ENCODE measurements at places on chromosomes 2 and 18. TPM values are rescaled to one million over a fixed set of nuclear protein-coding genes. Genes with fewer than 3 reads are reported as not detected.
A peak's percentile ranks its signal among the peaks of the same experiment; 100 is the strongest.

CTLA4 gene
- polyA plus RNA-seq, result not detected

TXNDC2 gene
- polyA plus RNA-seq, result 0.12 TPM

HES6 gene
- 4.5 TPM for polyA plus RNA-seq

CMPK2 gene
- 6.9 TPM for polyA plus RNA-seq

ATP6V1B1 gene
- polyA plus RNA-seq, result 80.6 TPM

GCKR gene
- polyA plus RNA-seq, result 0.16 TPM

NCKAP1 gene
- 120 TPM for polyA plus RNA-seq

COL3A1 gene
- 1,570 TPM for polyA plus RNA-seq

TUBA4B gene
- 0.61 TPM for polyA plus RNA-seq

LYG1 gene
- polyA plus RNA-seq, result 6.4 TPM

CFAP53 gene
- polyA plus RNA-seq, result 0.68 TPM

ALPG gene
- polyA plus RNA-seq, result not detected

STAMBP gene
- 53.2 TPM for polyA plus RNA-seq

BMP10 gene
- polyA plus RNA-seq, result not detected

GRCh38 chr2:238493880-238494572, 67.3 kb downstream of the ASB1 start:
- no peak for DNase-seq

- DNase-seq, result no peak
Measured at GRCh38 chr2:26429779-26430578, 28.3 kb downstream of the DRC1 start.

GRCh38 chr2:112776113-112776512, 8.2 kb downstream of the IL1A start:
- DNase-seq, result no peak

GRCh38 chr18:4705894-4706293, 250.8 kb upstream of the DLGAP1 start:
- DNase-seq, result no peak

GRCh38 chr2:199973703-199974102, 18.3 kb downstream of the MAIP1 start:
- no peak for DNase-seq

DNA sequence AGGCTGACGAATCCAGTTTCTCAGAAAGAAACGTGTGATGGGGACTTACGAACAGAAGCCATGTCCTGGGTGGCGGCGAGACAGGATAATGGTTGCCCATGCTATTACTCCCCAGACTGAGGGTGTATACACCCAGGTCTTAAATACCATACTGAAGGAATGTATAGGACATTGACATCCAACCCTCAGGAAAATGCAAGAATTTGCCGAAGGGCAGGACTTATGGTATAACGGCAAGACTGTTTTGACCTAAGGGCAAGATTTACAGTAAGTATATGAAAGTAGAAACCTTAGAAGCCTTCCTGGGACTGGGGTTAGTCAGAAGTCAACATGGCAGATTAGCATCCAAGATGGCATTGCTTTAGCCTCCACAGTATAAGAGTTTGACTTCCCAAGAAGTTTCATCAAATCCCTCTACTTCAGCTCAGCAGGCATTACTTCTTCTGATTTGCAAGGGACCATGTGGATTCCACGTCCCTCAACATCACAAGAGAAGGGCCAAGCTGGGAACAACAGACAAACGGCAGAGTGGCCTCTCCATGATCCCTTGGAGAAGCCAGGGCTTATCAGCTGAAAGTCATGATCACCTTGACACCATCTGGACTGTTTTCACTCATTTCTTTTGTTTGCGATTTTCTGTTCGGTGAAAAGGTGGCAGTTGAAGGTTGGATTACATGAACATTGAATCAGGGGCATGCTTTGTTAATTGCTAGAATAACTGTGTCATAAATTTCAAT, 21.1 kb downstream of the ST3GAL5 start:
- no peak for DNase-seq

DNA sequence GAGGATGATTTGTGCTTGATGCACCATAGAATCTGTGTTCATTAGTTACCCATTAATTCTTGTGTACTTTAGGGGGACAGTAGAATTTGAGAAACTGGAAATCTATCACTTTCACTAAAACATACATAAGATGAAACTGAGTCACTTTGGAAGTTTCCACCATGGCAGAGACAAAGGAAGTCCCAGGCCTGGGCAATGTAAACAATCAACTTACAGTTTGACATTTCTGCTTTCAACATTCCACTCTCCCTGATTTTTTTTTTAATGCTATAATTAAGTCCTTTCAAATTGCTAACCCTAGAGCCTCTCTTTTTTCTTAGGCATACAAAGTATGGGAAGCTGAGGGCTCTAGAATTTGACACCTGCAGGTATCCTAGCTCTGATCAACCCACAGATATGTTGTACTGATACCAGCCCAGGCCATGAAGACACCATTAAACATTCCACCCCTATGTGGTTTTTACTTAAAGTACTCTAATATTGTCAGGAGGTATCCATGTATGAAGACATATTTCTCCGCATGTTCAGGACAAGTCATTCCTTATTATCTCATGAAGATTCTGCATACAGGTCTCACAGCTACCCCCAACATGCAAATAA, 88.5 kb upstream of the GLS start:
- no peak for DNase-seq

DNA sequence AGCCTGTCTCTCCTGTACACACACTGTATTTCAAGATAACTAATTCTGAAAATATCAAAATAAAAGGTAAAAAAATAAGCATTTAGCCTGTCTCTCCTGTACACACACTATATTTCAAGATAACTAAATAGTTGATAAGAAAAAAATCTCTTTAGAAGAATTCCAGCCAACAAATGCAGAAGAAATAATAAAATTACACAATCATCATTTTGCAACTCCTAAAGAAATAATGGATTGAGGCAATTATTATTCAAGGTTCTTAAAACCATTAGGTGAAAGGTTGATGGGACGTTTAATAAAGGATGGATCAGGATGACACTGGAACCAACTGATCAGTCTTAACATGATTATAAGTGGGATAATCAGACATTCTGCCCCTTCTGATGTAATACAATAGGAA, 148.0 kb upstream of the FN1 start:
- no peak for DNase-seq

DNA sequence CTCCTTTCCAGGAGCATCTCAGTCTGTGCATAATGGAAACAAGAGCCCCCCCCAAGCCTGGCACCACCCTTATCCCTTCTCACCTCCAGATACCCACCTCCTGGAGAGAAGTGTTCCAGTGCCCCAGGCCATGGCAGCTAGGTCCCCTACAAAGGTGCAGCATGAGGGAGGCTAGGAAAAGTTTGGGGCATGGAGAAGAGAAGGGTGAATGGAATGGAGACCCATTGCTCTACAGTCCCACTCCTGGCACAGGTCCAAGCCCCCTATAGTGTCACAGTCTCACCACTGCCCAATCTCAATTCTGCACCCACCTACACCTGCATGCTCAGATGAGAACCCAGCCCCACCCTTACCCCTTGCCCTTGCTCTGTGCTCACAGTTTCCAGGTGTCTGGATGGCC, 897 bp downstream of the SLC23A3 start:
- no peak for DNase-seq

GRCh38 chr18:43919551-43919950, 642.3 kb upstream of the SYT4 start:
- DNase-seq, result no peak

DNA sequence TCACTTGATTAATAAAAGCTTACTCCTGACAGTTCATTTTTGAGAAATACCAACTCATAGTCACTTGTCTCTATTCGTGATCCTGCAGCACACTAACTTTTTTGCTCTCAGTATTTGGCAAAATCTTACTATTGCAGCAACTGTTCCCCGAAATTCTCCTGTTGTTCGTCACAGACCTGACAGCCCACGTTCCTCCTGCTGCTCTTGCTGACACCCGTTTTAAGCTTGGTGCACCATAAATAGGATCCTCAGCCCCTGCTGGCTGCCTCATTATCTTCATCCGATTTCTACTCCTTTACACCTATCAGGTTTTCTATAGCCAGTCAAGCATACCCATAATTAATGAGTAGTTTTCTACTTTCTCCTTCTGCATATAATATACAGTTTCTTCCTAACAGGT, 368.8 kb downstream of the PLCL1 start:
- DNase-seq, result no peak

DNA sequence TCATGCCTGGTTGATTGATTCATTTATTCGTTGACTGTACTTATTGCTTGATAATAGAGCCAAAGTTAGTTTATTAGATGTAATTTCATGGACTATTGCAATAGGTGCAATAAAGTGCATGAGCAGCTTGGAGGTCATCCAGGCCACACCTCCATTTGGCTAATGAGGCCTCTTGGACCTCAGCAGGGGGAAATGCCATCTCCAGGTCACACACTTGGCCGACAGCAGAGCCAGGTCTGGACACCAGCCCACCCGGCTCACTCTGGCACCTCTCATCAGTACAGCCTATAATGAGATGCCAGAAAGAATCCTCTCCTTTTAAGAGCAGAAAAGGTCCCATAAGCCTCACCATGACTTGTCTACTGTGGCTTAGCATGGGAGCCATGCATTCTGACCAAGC, 71.2 kb upstream of the AFF3 start:
- no peak for DNase-seq

- DNase-seq, result no peak
Measured at GRCh38 chr2:4678927-4679326, 975.6 kb downstream of the DCDC2C start.

DNA sequence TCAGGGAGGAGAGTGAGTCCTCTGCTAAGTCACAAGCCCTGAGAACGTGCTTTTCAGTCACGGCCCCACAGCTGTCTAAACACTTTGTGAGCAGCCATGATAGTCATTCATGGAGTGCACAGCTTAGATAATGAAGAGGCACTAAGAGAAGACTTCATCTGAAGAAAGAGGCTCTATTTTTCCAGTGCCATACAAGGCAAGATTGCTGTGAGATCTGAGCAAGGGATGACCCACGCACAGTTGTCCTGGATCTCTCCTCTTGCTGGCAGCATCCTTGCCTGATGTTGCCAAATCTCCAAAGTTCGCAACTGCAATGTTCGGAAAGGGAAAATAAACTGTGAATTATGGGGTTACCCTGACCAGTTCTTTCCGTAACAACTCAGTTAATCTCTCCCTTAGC, 418.7 kb downstream of the MEIS1 start:
- DNase-seq, result no peak

GRCh38 chr2:55771612-55772011, 78.0 kb upstream of the PNPT1 start:
- DNase-seq, result peak; percentile 14

DNA sequence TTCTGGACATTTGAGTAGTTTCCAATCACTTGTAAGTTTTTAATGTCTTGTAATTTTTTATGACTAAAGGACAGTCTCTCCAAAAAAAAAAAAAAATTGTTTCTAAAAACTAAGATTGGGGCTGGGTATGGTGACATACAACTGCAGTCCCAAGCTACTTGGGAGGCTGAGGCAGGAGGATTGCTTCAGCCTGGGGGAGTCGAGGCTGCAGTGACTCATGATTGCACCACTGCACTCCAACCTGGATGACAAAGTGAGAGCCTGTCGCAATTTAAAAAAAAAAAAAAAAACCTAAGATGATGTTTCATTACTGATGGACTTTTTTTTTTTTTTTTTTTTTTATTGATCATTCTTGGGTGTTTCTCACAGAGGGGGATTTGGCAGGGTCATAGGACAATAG, 34.4 kb upstream of the PKDCC start:
- DNase-seq, result no peak

DNA sequence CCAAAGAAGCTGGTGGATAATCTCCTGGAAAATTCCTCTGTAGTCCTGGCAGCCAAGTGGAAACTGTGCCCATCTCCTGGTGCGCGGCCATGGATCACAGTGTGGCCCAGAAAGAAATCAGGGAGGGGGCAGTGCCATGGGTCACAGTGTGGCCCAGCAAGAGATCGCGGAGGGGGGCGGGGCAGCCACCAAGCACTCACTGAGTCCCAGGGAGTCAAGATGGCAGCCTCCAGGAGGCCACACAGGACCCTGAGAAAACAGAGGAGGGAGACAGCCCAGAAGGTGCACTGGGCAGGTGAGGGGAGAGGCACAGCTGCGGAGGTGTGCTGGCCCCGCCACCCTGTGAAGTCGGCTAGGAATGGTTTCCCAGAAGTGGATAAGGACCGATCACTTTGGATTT, 8.1 kb upstream of the ATP6V1B1 start:
- DNase-seq, result no peak

- no peak for DNase-seq
Measured at GRCh38 chr18:53018791-53019190, 678.8 kb downstream of the DCC start.

DNA sequence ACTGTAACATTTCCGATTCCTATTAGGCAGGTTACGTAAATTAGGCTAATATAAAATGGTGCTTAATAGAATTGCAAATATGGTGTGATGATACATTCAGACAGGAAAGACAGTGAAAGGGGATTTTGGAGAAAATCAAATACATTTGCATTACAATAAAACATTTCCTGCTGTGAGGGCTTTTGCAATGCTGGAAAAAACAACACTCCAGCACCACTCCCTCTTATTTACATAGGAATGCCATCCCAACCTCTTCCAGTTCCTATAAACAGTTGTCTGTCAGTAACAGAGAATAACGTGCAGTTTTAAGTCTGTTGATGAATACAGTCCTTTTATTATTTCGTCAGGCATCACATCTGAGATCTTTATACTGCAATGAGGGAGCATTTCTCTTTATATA, 298.8 kb upstream of the FANCL start:
- no peak for DNase-seq
